8988T (cell line): ENCODE measurements at places on chromosomes 5 and 9.

GRCh38 chr9:137256856-137257255 is 1.7 kb downstream of the NELFB start:
- DNase-seq = no peak

DNA sequence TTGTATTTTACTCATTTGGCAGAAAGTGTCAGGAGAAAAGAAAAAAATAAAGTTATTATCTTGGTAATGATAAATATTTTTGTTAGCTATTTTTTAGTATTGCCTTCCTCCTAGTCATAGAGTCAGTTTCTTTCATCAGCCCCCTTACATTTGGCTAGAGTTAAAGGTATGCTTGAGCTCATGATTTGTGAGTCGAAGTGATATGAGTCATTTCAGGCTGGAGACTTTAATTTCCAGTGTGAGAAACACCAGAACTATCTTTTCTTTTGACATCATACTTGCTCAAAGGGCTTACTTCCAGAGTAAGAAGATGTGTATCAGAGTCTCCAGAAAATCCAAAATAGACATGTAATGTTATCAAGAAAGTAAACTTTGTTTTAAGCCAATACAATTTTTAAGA is 746.7 kb upstream of the TYRP1 start:
- DNase-seq = no peak

DNA sequence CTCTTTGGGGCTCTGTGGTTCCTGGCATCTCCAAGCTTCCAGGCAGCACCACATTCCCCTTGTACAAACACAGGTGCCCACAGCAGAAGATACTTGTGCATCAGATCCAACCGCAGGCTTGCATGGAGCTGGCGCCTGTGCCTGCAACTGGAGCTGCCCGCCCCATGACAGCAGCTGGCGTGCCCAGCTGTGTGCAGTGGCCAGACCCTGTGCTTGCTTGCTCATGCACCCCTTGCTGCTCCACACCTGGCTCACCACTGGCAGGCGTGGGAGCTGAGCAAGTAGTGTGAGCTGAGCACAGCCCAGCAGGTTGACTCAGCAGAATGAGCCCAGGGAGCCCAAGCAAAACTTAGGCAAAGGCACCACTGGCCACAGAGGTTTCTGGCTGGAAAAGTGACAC is 84.4 kb upstream of the STARD4 start:
- DNase-seq = no peak

DNA sequence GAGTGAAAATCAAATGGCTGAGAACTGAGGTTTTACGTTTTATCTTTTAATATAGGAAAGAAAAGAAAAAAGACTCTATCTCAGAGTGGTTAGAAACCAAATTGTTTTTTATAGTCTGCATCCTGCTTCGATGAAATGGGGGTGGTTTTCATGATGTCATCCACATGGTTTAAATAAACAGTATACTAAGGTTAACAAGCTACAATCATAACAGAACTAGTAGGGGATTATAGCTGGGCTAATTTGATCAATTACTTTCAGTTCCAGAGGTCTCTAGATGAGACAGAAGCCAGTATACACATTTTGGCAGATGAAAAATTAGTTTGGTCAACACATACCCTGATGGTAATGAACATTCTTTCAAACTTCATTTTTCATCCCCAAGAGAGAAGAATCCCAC is 106.3 kb upstream of the SNX2 start:
- DNase-seq = no peak

DNA sequence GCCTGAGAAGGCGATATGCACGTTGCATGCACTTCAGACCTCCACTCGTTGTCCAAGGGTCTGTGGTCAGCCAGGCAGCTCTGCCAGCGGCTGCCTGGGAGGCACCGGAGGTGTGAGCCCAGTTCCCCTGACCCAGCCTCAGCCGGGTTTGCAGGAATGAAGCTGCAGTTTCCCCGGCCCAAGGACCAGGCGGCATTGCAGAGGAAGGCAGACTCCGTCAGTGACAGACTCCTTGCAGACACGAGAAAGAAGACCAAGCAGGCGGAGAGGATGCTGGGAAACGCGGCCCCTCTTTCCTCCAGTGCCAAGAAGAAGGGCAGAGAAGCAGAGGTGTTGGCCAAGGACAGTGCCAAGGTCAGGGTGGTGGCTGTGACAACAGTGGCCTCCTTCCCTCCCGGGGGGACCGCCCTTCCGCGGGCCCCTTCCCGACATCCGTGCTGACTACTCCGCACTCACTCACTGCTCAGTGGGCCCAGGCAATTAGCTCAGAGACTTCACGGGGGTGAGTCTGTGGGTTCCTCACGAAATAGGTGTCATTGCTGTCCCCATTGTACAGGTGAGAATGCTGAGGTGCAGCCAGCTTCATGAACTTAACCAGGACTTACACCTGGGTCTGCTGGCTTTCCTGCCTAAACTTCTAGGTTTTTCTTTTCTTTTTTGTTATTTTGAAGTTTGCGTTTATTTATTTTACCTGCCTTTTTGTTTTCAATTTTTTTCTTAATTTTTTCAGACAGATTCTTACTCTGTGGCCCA is 10.8 kb upstream of the AIF1L start:
- no peak for DNase-seq

DNA sequence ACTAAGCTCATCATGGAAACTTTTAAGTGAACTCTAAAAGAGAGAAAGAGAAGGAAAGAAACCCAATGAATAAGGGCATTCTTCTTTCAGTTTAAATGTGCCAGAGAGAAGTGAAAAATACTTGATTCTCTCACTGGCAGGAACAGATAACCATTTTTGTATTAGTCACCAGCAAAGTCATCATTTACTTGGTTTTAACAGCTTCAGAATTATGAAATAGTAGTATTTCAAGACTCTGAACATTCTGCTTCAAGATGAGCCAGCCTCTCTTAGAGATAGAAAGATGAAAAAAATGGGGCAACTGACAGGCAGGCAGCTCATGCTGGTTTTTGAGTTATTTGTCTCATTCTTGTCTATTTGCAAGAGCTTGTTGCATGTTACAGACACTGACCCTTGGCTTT is 103.5 kb downstream of the GCNT1 start:
- no peak for DNase-seq

GRCh38 chr9:109253637-109254284 is 67.1 kb downstream of the EPB41L4B start:
- peak; percentile 32 for DNase-seq

DNA sequence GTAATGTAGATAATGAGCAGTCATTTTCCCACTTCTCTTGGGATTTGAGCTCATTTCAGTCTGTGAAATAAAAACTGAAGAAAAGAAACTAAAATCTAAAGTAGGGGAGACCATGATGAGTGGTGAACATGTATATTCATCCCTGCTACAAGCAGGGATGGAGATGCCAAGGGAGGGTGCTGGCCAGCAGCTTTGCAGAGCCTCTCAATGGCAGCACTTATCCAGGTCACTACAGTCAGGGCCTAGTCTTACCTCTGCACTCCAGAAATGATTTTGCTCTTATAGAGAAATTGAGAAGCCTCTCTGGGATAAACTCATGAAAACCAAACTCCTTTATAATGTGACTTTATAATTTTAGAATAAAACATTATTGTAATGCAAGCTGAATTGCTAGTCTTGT is 317.6 kb downstream of the FBXL17 start:
- DNase-seq = no peak

DNA sequence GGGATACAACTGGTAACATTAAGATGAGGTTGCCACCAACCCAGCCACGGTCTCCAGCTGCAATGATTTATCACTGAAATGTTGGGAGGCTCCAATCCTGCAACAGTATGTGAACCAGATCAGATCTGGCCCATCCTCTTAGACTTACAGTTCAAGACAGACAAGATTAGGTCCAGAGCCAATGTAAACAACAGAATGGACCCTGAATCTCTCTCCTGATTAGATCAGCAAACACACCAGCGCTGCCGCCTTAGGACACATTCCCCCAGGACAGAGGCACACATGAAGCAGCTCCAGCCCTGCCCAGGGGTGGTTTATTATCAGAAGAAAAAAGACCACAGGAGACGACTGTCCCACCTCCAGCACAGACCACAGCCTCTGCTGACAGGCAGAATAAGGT is 82.1 kb downstream of the SLIT3 start:
- no peak for DNase-seq

DNA sequence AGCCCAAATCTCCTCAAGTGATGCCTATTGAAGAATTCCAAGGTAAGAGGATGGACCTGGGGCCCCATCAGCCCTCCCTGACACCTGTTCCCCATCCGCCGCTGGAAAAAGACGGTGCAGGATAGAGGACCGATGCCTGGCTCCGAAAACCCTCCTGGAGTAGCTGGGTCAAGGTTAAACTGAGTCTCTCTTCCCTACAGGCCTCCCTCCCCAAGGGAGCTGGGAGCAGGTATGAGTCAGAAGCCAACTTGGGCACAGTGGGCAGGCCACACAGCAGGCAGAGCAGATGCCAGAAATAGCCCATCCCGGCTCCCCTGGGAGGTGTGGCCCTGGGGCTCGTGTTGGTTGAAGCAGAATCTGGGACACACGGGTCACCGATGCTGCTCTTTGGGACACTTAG is 75.6 kb downstream of the NTNG2 start:
- no peak for DNase-seq

DNA sequence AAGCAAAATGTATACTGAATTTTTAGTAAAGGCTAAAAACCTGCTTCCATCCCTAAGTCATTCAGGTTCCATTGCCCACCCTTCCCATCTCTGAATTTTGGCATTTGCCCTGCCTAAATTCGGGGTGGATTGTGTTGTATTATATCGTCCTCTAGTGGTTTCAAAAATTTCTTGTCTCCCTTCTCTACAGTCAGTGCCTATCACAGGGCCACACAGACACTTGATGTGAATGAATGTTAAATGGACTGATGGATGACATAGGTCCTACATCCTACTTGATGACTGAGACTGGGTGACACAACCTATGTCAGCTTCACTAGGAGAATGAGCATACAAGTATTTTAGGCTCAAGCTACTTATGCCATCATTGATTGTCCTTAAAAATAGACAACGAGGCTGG is 45.6 kb upstream of the SLC30A5 start:
- DNase-seq = no peak

DNA sequence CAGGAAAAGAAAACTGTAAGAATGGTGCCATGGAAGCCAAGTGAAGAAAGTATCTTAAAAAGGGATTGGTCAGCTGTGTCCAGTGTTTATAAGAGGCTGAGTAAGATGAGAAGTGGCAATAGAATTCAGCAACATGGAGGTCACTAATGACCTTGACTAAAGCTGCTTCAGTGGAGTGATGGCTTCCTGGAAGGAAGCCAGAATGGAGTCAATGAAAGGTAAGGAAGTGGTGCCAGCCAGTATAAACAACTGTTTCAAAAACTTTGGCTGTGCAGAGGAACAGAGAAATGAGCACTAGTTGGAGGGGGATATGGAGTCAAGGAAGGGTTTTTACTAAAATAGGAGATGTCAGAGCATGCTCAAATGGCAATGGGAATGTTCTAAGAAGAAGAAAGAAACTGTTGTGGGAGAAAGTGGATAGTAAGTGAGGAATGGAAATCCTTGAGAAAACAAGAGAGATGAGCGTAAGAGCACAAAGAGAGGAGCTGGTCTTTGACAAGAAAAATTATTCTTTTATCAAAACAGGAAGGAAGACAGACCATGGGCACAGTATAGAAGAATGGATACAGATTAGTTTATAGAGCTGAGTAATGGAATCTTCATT is 11.1 kb upstream of the NRG2 start:
- no peak for DNase-seq

- DNase-seq = peak; percentile 66
These were observed 1.4 kb downstream of the NCS1 start for GRCh38 chr9:130173666-130173983.

DNA sequence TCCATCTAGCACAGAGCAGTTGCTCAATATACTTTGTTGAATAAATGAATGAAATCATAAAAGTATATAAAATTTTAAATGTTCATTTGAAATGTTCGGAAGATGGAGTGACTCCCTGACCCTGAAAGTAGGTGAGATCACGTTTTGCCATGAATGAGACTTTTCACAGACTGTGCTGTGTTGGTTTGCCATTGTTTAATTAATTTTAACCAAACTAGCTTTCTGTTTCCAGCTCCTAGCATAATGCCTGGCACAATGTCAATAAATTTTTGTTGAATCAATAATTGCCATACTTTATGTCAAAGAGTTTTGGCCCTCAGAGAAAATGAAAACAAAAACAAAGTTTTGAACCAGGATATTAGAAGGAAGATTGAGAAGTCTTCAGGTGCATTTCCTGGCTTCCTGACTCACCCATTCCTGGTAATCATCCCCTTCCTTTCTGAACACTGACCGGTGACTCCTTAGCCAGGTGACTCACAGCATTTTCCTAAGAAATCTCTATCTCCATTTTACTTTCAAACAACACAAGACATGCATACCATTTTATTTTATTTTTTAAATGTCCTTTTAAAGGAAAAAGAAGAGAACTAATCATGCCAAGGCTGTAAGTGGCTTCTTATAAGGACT is 15.1 kb downstream of the SLC28A3 start:
- DNase-seq = peak; percentile 20

GRCh38 chr9:33354651-33355211 is 47.6 kb downstream of the AQP7 start:
- no peak for DNase-seq

- DNase-seq = no peak
These were observed 5.2 kb downstream of the STOM start for GRCh38 chr9:121364886-121365285.

GRCh38 chr5:84477485-84477884 is 92.8 kb upstream of the EDIL3 start:
- DNase-seq = no peak

GRCh38 chr9:95876595-95876994 is 1.1 kb downstream of the ERCC6L2 start:
- no peak for DNase-seq

DNA sequence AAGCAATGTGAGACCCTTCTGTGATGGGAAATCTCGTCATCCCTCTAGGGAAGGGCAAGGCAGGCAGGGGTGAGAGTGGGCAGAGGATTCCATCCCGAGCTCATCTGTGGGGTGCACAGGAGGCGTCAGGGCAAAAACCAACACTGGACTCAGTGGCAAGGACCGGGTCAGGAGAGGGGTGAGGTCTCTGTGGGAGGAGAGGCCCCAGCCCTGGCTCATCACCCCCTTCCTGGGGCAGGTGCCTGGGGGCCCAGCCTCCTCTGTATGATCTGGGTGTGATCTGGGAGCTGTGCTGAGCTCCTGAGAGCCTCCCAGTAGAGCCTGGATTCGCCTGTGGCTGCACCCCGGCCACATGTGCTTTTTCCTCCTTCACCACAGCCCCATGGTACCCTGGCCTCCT is 597 bp downstream of the SPATA31E1 start:
- DNase-seq = no peak

DNA sequence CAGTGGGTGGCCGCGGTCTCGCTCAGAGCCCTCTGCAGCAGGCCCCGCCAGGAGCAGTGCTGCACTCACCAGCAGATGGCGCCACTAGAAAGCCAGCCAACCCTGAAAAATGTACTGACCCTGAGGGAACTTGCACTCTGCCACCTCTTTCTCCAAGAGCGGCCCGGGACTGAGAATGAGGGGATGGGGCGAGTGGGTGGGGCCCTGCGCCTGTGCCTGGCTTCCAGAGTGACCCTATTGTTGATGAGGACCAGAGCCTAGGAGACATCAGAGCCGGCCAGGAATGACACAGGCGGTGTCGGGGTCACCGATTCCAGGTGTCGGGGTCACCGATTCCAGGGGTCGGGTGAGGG is 2.9 kb upstream of the IL17B start:
- DNase-seq = peak; percentile 92

DNA sequence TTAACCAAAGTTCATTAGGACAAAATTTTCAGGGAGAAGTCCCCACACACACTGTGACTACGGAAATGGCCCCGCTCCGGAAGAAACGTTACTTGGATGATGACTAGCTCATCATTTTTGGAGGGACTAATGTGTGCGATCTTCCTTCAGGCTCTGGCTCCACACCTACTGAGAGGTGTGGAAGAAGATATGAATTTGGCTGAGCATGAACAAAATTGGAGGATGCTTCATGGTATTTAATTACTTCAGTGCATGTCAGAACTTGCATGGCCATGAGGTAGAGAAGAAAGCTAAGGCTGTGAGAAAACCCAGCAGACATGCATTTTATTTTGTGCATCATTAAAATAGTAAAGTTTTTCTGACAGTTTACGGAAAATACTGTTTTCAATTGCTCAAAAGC is 202.1 kb upstream of the TLE4 start:
- DNase-seq = no peak
